ENCODE measurements at places on chromosomes 2 and 18.

DNA sequence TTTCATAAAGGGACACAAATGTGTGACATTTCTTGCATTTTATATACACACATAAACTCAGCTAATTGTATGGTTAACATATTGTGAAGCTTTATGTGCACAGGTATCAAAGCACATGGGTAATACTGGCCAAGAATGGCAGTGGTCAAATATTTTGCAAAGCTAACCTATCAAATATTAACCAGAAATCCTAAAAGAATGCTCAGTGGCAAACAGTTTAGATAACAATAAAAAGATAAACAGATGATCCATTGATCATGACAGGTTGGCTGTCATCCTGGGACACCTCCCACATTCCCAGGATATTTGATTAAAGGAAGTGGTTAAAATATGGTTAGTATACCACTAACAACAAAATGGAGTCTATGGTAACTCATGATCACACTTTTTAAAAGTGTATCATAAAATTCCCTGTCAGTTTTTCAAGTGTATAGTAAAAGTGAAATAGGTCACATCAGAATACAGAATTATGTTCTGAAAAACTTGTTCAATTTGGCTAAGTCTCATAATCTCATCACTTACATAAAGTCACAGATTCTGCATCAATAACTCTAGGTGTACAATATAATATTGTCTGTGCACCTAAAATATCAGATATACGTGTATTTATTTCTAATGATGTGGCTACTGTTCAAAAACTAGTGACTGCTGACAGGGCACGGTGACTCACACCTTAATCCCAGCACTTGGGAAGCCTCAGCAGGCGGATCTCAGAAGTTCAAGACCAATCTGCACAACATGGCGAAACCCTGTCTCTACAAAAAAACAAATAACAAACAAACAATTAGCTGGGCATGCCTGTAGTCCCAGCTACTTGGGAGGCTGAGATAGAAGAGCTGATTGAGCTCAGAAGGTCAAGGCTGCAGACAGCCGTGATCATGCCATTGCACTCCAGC is 48.9 kb downstream of the CDH2 start:
- no peak for DNase-seq

DNA sequence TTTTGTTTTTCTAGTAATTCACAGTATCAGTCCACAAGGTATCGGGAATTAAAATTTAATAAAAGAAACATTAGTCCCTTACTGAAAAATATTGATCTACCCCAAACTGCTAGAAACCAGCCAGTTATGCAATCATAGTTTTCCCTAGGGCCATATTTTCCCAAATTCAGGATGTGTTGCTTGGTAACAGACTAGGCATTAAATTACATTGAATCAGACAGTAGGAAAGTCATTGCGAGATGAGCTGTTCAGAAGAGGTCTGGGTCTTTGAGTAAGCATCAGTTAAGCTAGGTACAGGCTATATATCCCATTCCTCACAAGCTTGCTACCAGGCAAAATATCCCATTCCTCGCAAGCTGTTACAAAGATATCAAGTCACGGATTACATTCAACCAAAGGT is 123.0 kb upstream of the CCDC150 start:
- DNase-seq = no peak

- no peak for DNase-seq
Observed at GRCh38 chr2:134411279-134411827, 157.5 kb downstream of the MGAT5 start.

DNA sequence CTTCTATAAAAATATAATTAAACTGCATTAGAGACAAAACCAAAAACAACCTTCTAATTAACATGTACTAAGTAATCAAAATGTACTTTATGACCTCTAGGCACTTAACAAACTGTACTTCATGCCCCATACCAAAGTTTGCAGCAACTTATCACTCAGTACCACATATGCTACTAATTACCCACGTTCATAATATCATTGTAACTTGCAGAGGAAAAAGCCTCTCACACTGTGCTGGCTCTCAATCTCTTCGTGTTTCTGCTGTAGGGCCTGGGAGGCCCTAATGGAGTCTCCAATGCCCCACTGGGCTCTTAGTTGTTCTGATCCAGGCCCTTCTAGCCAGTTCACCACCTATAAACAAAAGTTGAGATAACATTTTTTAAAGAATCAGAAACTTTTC is 82.1 kb upstream of the CCDC141 start:
- no peak for DNase-seq

GRCh38 chr18:500632-501405 is at the start of gene COLEC12:
TSS of gene COLEC12 (minus strand) at chr18:500701. CDS start at chr18:500514, 187 bp downstream.
- no peak for DNase-seq

DNA sequence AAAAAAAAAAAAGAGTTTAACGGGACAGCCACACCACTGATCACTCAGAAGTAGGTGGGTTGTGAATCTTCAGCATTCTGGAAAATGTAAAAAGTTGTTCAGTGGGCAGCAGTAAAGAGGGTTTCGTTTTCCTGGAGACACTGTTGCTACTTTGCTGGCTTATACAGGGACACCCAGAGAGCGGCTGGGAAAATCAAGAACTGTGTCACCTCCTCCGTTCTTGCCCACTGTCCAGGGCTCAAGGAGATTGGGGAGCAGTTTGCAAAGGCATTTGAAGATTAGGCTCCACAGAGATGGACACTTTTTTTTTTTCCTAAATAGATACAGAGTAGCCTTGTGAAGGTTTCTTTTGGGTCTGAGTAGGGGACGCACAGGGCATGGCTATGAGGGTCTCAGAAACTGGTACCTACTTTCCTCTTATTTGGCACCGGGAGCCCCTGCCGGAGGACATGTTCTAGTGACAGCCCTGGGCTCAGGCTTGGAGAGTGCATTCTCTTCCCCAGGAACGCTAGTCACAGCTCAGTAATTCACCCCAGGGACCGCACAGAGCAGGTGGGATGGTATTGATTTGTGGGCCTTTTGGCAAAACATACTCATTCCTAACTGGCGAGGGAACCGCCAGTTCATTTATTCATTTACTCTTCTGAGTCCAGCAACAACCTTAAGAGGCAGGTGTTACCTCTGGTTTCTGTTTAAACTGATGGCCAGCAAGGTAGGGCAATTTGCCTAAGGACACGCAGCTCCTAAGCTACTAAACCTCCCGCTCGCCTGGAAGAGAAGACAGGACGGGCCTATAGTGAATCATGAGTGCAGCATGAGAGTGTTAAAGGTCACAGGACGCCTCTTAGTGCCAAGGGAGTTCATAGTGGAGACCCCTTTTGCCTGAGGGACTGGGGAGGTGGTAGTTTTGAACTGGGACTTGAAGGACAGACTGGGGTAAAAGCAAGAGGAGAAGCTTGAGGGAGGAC is 53.1 kb downstream of the HPCAL1 start:
- DNase-seq = no peak

DNA sequence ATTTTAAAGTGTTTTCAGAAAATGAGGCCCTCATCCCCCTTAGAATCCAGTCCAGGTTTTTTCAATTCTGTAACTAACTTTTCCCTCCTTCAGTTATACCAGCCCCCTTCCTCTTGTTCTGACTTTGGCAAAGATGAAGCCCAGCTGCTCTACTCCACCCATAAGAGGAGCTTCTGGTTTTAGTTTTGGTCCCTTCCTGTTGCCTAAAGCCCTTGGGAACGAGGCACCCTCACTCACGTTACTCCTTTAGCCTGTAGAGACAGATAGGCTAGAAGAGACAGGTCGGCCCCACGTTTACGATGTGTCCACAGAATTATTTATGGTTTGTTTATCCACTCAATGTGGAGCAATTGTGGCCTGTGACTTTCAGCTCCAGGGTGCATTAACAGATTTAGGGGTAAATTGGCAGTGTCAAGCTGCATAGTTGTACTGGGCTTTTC is 454.2 kb upstream of the TNP1 start:
- peak; percentile 79 for DNase-seq

DNA sequence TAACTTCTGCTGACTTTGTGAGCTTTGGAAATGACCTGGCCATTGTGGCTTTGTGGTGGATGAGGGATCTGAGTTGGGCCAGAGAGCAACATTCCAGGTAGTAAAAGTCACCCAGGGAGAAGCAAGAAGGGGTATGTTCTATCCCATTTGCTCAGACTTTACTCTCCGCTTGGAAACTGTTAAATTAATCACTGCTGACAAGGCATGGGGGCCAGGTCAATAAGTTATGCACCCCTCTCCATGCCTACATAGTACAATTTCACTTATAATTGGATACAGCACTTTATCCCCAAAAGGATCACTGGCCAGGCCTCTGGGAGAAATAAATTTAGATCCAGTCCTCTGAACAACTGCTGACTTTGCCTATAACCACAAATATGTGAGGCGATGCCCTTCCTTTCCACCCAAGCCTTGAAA is 92.1 kb downstream of the RPRM start:
- no peak for DNase-seq

GRCh38 chr18:53025247-53025646 is 685.2 kb downstream of the DCC start:
- DNase-seq = no peak

DNA sequence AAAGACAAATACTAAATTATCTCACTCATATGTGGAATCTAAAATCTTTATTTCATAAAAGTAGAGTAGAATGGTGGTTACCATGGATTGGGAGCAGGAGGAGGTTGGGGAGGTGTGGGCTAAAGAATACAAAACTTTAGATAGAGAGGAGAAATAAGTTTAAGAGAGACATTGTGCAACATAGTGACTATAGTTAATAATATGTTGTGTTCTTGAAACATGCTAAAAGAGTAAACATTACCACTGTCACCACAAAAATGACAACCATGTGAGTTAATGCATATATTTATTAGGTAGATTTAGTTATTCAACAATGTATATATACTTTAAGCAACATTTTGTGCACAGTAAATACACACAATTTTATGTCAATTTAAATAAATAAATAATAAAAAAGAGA is 128.5 kb upstream of the COL3A1 start:
- DNase-seq = no peak

DNA sequence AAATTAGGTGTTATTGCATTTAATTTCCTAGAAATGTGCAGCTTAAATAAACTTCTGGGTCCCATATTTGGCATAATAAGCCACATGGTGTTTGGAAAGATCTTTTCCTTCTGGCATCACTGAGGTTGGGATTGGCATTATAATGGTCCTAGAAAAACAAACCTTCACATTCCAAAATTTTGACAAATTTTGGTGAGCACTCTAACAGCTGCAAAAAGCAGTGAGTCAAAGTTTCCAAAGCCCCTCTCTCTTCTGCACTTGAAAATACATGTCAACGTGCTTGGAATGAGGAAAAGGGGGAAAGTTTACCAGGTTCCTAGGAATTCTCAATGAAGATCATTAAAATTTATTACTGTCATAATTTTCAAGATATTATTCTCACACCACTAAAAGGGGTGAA is 77.8 kb upstream of the STK17B start:
- no peak for DNase-seq

DNA sequence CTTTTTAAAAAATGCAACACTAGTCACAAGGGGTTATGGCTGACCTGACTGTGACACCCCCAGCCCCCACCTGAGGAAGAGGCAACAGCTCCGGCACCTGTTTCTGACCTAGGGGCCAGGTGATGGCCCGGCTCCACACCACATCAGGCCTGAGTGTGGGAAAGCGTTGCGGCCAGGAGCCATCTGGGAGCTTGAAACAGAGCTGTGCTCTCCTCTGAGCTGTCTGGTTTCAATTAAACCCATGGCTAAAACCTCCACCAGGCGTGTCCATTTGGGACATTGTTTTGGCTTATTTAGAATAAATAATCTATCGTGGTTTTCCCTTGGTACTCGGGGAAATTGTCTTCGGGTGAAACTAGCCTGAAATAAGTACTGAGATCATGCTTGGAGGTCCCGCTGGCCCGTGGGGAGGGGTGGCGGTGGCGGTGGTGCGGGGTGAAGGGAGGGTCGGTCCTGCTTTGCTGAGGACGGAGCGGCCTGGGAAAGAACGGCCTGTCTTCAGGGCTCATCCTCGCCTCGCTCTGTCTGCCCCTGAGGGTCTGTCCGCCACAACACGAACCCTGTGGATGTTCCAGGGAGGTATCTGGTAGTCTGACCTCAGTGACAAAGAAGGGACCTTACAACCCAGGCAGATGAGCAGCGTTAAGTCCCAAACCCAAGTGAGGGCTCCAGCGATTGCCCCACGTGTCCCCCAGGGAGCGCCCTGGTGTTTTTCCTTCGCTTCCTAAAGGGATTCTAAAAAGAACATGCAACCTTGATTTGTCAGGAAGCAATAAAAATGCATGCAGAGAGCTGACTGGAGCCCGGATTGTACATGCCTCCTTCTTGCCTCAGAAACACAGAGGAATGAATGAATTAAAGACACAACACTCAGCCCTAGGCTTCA is 58.7 kb downstream of the IL1RL2 start:
- DNase-seq = no peak

DNA sequence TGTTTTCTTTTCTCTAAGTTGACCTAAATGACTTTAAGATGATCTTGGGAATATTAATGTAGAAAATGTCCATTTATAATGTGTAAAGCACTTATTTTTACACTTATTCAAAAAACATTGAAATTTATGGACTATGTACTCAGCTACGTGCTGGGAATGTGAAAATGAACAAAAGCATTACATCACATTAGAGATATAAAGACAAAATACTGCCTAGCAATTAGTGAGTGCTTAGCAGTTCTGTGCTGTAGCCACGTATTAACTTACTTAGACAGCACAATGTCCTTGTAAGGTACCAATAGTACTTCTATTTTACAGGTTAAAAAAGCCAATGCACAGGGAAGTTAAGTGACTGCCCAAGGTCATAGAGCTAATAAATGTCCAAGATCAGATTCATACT is 103.8 kb upstream of the TTN start:
- DNase-seq = no peak

DNA sequence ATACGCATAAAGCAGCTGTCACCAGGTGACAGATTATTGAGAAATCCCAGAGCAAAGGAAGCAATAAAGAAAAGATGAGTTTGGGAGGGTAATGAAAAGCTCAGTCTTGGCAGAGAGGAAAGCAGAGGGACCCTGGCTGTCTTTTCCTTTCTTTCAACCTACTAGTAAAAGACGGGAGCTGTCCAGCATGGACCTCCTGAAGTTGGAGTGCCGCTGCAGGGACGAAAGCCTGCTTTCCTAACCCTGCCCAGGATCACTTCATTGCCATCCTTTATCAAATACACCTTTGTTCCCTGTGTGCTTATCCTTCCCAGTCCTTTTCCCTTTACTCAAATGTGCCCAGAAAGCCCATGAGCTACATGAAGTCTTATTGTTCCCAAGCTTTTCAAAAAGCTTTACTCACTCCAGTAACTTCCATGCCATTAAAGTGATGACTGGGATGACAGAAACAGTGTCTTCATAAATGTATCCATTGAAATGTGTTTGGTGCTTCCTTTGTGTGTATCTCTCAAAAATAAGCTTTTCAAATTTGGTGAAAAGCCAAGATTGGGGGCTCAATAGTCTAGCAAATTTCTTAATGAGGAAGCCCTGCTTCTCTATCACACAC is 3.7 kb upstream of the SPR start:
- DNase-seq = no peak

- DNase-seq = peak; percentile 15
Observed at GRCh38 chr2:44912660-44913059, 28.8 kb upstream of the SIX3 start.

DNA sequence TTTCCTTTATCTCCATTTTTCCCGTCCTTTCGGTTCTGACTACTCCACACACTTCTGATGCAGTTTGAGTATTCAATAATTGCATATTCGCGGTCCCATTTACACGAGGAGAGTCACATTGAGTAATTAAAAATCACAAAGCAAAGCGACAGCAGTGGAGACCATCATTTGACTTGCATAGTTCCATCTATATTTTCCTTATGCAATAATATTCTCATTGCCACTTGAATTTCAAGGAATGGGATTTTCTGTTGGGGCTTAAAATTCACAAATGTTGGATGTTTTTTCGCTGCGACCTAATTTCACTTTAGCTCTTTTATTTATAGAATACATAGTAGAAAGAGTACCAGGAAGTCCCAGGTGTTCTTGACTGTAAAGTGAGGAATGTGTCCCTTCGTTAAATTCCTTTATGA is 186.8 kb downstream of the ZEB2 start:
- DNase-seq = no peak

GRCh38 chr18:80172056-80172455 is 63.0 kb downstream of the ADNP2 start:
- no peak for DNase-seq
